Karpas-422 (cell line): ENCODE measurements at places on chromosomes 7 and 10. TPM values are rescaled to one million over a fixed set of nuclear protein-coding genes. Genes with fewer than 3 reads are reported as not detected.

- no peak for DNase-seq
- no peaks in the 10 kb centered on the region for H3K27me3 ChIP-seq
- no peak overlapping the region for H3K4me3 ChIP-seq
- no peaks in the 10 kb centered on the region for H3K36me3 ChIP-seq
- H3K4me1 ChIP-seq = no peaks in the 10 kb centered on the region
- H3K27ac ChIP-seq = no peak overlapping the region
Observed at GRCh38 chr10:72095195-72095594, 6.8 kb upstream of the SPOCK2 start.

DNA sequence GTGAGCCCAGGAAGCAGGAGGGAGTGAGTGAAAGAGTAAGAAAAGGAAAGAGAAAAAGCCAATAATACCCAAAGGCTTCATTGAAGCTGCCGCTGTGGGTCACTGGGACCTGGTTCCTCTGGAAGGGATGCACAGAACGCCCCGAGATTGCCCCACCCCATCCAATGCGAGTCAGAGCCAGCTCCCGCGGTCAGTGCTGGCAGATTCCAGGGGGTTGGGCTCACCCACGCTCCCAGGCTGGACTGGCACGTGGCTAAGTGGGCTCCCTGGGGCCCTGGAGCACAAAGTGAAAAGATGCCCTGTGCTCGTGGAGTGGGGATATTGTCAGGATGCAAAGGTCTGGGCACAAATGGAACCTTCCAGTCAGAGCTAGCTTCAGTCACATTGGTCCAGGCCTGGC is 117.0 kb downstream of the OAT start:
- H3K4me3 ChIP-seq = no peak overlapping the region
- H3K4me1 ChIP-seq = no peaks in the 10 kb centered on the region
- no peaks in the 10 kb centered on the region for H3K36me3 ChIP-seq
- DNase-seq = no peak
- no peaks in the 10 kb centered on the region for H3K27me3 ChIP-seq

- no peaks in the 10 kb centered on the region for H3K4me1 ChIP-seq
- H3K27me3 ChIP-seq = no peaks in the 10 kb centered on the region
- no peak overlapping the region for H3K27ac ChIP-seq
- no peak for DNase-seq
- no peak overlapping the region for H3K4me3 ChIP-seq
Observed at GRCh38 chr7:36602934-36603887, 121.1 kb downstream of the AOAH start.

The ECHDC3 gene
- total RNA-seq = not detected in 2 replicates

- DNase-seq = no peak
- H3K4me3 ChIP-seq = no peak overlapping the region
- no peaks in the 10 kb centered on the region for H3K27me3 ChIP-seq
- no peaks in the 10 kb centered on the region for H3K36me3 ChIP-seq
- H3K4me1 ChIP-seq = peaks cover 3% of the 10 kb centered on the region; the same call in 1 of the 2 replicates
- no peak overlapping the region for H3K27ac ChIP-seq
Observed at GRCh38 chr10:35212856-35213255, 86.2 kb downstream of the CREM start.

The C10orf88 gene
- total RNA-seq = 17.0 and 18.0 TPM in 2 replicates

DNA sequence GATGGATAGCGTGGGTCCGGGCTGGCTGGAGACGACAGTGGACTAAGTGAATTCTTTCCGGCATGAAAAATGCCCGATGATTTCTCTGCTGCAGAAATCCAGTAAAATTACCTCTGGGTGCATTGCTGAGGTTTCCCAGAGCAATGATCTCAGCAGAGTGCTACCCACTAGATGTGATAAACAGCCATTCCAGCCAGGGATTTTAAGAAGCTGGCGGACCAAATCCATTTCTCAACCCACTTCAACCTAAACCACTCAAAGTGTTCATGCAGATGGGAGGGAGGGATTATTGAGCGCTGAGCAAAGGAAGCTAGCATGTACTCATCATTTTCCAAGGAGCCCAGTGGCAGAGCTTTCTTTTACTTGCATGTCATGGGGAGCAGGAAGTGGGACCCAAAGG is 116.7 kb downstream of the PRKCQ start:
- no peaks in the 10 kb centered on the region for H3K27me3 ChIP-seq
- no peaks in the 10 kb centered on the region for H3K36me3 ChIP-seq
- no peak overlapping the region for H3K27ac ChIP-seq
- no peaks in the 10 kb centered on the region for H3K4me1 ChIP-seq
- no peak for DNase-seq
- H3K4me3 ChIP-seq = no peak overlapping the region

The NKX1-2 gene
- total RNA-seq = not detected in 2 replicates

The NAT16 gene
- total RNA-seq = not detected in 2 replicates
